ENCODE measurements at places on chromosomes 16 and 17.

GRCh38 chr17:82382933-82383255 lies 11.3 kb downstream of the UTS2R start:
- no peak for DNase-seq

DNA sequence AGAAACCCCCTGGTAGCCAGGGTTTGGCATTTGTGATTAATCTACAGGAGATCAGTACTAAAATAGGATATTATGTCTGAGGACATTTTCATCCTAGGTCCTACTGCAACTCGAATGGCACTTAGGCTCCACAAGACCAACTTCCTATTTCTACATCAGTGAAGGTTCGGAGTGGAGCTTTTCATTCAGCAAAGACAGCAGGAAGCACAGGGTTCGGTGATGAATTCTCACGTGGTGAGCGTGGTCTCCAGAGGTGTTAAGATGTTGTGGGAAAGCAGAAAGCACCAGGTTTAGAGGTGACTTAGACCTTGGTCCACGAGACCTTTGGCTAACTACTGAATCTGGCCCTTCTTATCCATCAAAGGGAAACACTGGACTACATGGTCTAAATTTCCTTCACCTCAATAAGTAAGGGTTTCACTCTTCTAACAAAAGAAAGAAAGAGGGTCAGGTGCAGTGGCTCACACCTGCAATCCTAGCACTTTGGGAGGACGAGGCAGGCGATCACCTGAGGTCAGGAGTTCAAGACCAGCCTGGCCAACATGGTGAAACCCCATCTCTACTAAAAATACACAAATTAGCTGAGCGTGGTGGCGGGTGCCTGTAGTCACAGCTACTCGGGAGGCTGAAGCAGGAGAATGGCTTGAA lies 13.9 kb upstream of the HELZ start:
- no peak for DNase-seq

GRCh38 chr17:36475346-36475970 lies 11.0 kb upstream of the ZNHIT3 start:
- no peak for DNase-seq

DNA sequence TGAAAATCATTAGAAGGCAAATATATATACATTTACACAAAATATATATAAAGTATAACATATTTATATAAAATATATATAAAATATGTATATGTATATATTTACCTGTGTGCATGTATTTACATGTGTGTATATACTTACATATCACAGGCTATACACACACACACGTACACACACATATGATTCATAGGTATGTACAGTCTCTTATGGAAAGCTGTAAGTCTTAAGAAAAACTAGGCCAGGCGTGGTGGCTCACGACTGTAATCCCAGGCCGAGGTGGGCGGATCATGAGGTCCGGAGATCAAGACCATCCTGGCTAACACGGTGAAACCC lies 14.7 kb downstream of the TOM1L2 start:
- DNase-seq: no peak

DNA sequence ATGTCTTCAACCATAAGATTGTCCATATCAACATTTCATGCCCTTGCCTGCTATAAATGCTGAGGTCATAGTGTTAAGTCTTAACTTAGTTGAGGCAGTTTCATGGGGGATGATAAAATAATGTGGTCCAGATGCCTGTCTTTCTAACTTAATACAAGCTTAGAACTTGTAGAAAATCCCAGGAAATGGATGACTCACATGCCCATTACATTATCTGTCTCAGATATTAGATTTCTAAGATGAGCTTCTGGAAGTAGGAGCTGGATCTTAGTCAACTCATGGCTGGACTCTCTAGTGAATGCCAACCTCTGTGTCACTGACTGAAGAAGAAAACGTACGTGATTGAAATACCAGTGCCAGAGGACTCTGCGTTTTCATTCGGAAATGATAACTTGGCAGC lies 797.5 kb upstream of the EEF2KMT start:
- no peak for DNase-seq

GRCh38 chr17:2852729-2853282 lies 56.6 kb downstream of the RAP1GAP2 start:
- no peak for DNase-seq

DNA sequence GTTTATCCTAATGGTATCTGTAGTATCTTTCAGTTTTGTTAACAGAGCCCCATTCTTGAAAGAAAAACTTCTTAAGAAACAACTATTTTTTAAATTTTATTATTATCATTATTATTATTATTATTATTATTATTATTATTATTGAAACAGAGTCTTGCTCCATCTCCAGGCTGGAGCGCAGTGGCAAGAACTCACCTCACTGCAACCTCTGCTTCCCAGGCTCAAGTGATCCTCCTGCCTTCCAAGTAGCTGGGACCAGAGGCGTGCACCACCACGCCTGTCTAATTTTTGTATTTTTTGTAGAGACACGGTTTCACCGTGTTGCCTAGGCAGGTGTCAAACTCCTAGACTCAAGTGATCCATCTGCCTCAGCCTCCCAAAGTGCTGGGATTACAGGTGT lies 23.4 kb downstream of the SUPT6H start:
- DNase-seq: no peak

- peak; percentile 81 for DNase-seq
Observed at GRCh38 chr16:56191156-56191815, at the start of gene GNAO1. GNAO1 (plus strand) TSS chr16:56191489; CDS start chr16:56192236, 747 bp downstream.

GRCh38 chr16:55378616-55379015 lies 54.6 kb downstream of the IRX6 start:
- no peak for DNase-seq

- DNase-seq: no peak
Observed at GRCh38 chr17:12421646-12422306, 243.9 kb upstream of the MYOCD start.

GRCh38 chr16:35690413-35690812 lies 2231.0 kb downstream of the TP53TG3F start:
- DNase-seq: no peak

GRCh38 chr16:85521552-85522307 lies 91.4 kb upstream of the GSE1 start:
- DNase-seq: peak; percentile 21

- peak; percentile 90 for DNase-seq
Observed at GRCh38 chr16:55500530-55501011, 8.3 kb upstream of the LPCAT2 start.

- DNase-seq: no peak
Observed at GRCh38 chr16:12613992-12614661, 189.6 kb downstream of the CPPED1 start.

- DNase-seq: no peak
Observed at GRCh38 chr17:78888941-78889518, 14.0 kb downstream of the CEP295NL start.

GRCh38 chr17:78707016-78707415 lies 75.1 kb downstream of the CYTH1 start:
- peak; percentile 71 for DNase-seq

DNA sequence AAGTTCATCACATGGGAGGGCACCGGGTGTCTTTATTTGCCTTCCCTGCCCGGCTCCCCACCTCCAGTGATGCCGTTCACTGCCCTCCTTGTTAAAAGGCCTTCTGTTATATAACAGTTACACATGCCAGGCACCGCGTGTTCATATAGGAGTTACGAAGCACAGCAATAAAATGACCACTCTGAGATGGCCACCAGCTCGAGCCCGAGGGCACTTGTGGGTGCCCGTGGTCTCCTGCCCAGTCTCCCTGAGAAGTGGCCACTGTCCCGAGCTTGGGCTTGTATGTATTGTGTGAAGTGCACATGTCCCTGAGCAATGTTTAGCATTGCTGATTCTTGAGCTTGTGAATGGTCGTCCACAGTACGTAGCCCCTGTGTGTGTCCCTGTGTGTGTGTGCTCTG lies 355.6 kb downstream of the SEC14L1 start:
- no peak for DNase-seq

GRCh38 chr17:45269912-45270311 lies 8.0 kb upstream of the SPATA32 start:
- no peak for DNase-seq

- peak; percentile 58 for DNase-seq
Observed at GRCh38 chr17:15910791-15911190, 34.1 kb upstream of the ADORA2B start.

DNA sequence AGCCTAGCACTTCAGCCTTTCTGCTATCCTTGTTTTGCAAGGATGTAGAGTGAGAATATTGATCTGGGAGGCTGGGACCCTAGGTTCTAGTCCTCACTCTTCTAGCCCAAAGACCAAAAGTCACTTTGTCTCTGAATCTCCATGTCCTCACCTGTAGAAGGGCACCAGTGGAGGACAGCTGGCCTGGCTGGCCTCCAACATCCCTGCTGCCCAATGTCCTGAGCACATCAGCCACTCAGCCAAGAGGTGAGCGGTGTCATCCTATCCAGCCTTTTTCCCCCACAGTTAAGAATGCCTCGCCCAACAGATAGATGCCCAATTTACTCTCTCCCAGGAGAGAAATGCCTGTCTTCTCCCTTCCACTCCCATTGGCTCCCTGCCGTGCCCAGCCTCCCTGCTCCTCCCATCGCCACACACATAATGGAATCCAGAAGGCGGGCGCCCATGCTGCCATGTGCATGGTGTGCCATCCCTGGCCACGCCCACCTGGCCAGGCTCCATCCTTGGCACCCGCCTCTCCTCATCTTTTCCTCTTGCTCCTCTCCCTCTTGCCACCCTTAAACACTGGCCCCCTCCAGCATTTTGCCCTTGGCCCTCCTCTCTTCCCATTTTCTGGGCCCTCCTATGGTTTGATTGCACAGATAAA lies 157.3 kb upstream of the SDK2 start:
- no peak for DNase-seq

DNA sequence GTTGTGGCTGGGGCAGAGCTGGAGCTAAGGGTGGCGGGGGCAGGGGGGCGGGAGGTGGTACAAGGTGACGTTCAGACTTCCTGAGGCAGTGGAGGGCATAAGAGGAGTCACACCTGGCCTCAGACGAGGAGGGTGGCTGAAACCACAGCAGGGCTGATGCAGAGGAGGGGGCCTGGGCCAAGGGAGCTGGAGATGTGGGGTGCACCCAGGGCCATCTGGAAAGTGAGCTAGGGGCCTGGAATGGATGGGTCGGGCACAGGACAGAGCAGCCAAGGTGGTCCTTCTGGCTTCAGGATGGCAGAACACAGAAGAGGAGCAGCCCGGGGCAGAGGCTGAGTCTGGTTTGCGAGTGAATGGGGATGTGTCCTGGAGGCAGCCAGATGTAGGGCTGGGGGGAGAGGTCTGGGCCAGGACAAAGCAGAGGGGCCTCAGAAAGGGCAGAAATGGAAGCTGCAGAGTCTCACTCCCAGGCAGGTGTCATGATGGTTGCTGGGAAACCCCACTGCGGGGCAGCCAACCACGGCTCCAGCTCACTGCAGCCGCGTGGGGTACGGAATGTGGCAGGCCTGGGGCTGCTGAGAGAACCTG lies 57.6 kb downstream of the PRMT7 start:
- no peak for DNase-seq

GRCh38 chr16:19858340-19859018 lies 26.2 kb downstream of the GPRC5B start:
- DNase-seq: no peak

DNA sequence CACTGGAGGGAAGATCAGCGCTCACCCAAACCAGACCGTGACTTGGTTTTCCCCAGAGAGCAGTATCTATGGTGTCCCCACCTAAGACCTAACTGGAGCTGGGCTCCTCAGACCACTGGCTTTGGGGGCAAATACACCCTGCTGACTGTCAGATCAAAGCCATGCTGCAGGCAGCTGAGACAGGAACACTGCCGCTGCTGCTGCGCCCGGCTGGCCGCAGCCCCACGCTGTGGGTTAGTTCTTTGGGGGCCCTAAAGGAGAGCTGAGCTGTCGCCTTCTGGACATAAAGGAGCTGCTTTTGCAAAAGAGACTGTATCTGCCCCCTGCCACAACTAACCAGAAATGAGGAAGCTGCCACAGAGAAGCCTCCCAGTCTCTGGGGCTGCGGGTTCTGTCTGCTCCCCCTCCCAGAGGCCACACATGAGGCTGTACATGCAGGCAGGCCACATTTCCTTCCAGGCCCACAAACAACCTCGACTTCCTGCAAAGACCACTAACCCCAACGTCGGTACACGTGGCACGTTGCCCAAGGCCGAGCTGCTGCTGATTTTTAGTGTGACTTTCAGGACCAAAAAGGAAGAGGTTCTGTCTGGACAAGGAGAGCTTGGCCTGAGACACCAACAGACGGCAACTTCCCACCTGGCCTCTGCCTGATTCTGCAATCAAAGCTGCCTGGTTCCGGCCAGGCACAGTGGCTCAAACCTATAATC lies 18.2 kb upstream of the ABR start:
- DNase-seq: peak; percentile 46

GRCh38 chr17:28326114-28326513 lies 7.1 kb downstream of the TMEM97 start:
- no peak for DNase-seq

- no peak for DNase-seq
Observed at GRCh38 chr16:10376229-10376628, 9.6 kb upstream of the ATF7IP2 start.

- no peak for DNase-seq
Observed at GRCh38 chr17:45186801-45187354, 25.2 kb downstream of the HEXIM2 start.

- peak; percentile 25 for DNase-seq
Observed at GRCh38 chr16:27289669-27290068, 21.1 kb upstream of the NSMCE1 start.

DNA sequence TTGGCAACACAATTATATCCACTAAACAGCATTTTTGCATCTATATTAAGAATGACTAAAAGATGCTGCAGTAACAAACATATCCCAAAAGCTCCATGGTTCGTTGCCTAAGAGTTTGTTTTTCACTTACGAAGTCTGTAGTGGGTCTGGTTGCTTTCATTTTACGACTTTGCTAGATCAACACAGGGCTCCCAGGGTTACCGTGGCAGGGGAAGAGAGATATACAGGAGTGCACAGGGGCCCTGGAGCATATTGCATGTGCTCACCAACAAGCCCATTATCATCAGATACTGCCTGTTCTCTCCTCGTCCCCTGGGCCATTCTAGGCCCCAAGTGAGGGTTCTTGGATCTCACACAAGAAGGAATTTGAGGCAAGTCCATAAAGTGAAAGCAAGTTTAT lies 3.1 kb upstream of the MMP2 start:
- DNase-seq: no peak

GRCh38 chr16:83581082-83581481 lies 226.7 kb upstream of the HSBP1 start:
- DNase-seq: peak; percentile 23

DNA sequence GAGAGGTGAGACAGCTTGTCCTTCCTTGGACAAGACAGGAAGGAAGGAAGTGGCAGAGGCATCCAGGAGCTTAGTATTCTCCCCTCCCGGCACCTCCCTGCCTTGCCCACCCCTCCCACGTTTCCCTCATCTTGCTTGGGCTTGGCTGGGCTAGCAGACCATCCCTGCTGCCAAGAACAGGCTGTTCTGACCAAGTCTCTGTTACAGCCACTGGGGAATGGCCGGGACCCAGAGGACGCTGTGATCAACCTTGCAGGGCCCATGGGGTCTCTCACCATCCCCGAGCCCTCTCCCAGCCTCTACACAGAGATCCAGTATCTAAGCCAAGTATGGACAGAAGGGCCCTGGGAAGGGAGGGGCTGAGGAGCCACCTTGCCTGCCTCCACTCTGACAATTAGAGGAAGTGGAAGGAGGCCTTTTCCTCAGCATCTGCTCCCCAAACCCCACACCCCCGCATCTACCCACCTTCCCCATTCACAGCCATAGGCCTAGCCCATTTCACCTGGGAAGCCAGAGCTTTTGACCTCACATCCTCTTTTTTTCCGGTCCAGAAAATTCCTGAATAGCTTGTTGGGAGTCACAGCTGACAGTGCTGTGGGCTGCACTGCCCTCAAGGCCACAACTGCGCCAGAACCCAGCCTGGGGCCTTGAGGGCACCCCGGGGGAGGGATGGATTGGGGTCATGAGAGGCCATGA lies 14.1 kb downstream of the CD300LG start:
- DNase-seq: no peak

All from EH (cell line).